ENCODE measurements at places on chromosomes 7 and 10. TPM values are rescaled to one million over a fixed set of nuclear protein-coding genes. Genes with fewer than 3 reads are reported as not detected.

- no peak for DNase-seq
Measured at GRCh38 chr10:28020993-28021982, 22.4 kb upstream of the ODAD2 start.

DNA sequence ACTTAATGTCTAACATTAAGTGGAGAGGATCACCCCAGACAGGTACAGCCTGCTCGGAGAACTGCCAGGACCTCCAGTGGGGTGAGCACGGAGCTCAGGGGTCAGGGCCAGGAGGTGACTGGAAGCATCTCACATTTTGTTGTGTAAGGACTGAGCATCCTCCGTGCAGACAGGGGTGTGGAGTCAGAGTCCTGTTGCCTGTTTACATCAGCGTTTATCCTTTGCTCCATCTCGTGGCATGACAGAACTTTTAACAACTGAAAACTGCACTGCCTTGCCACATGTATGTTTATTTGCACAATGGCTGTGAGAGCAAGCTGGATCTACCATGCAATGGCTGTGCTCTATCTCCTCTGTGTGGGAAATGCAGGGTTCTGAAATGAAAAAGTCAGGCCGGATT is 175.4 kb upstream of the AKR1E2 start:
- DNase-seq: no peak

ACSM6 gene
- not detected for total RNA-seq

CDNF gene
- not detected for total RNA-seq

COBL gene
- not detected for total RNA-seq

Measured in M059J (cell line).